ENCODE measurements at places on chromosomes 5 and 9.

GRCh38 chr5:177494346-177495195, 2.8 kb downstream of the PDLIM7 start:
- DNase-seq, result no peak

DNA sequence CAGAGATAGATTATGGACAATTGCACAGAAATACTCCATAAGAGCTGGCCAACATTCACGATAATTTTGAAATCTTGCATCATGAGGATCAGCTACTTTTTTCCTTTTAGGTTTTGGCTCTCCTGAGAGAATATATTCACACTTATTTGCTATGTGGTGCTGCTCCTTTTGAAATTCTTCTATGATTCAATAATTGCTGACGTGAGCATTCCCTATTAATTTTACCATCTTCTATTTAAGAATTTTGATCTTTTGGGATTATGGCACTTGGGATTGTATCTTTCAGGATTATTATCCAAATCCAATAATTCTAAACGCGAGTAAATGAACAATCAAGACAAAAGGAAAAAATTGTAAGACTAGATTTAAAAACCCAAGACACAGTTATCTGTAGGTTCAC, 358.8 kb downstream of the ELAVL2 start:
- DNase-seq, result no peak

- no peak for DNase-seq
Observed at GRCh38 chr5:8839361-8840055, 706.4 kb downstream of the SEMA5A start.

DNA sequence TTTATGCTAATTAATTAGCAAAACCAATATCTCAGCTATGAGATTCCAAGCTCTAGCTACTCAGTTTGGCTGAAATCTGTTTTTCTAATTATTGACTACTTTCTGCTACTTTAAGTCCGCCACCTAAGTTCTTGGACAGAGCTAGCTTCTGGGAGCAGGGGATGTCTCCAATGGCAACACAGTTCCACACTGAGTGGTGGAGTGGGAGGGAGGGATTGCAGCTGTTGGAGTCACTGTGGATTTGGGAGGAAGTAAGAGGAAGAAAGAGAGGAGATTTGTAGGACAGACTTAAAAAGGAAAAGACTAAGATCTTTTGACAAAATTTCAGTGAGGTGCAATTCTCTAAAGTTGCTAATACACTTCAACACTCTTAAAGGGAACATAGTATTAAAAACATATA, 450.8 kb downstream of the NFIB start:
- DNase-seq, result no peak

DNA sequence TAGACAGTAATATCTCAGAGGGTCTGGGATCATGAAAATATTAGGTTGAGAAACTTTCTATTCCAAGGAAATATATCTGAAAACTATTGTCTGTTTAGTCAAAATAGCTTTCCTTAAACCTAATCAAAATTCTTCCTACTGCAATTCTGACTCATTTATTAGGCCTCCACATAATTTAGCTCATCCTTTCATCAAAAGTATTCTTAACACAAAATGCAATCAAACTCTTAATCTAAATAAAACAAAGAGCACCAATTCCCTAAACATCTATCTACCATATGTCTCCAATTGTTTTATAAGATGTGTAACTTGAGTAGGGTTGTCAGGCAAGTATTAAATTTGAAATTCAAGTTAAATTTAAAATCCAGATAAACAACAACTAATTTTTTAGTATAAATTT, 142.1 kb downstream of the PLK2 start:
- DNase-seq, result no peak

DNA sequence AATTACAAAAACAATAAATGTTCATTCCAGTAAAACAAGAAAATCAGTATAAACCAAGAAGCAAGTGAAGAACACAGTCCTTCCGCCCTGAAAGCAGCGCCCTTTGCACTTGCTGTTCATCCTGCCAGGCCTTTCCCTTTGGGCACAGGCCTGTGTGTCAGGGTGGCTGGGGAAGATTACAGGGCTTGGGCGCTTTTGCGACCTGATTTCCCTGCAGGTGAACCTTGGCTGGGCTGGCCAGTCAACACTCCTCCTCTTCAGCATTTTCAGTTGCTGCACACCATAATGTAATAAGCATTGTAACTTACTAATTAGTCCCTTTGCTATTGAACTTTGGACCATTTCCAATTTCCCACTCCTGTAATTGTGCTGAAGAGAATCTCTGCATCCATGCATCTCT, 38.6 kb upstream of the TDRD7 start:
- DNase-seq, result no peak

GRCh38 chr9:100811643-100812042, 216.9 kb upstream of the PLPPR1 start:
- DNase-seq, result no peak

DNA sequence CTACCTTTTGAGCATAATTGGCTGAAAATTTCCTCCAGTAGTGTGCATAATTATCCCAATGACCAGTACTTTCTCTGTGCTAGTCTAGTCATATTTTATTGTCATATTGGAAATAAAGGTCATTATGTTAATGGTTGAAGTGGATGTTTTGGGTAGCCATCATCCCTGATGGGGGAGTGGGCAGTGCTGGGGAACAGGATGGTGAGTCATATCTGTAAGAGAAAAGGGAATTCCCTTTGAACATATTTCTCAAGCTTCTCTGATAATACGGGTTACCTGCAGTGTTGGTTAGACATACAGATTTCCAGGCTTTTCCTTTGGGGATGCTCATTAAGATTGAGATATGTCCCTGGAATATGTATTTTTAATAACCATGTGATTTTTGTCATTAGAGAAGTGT, 33.3 kb upstream of the SPATA31D4 start:
- DNase-seq, result no peak

DNA sequence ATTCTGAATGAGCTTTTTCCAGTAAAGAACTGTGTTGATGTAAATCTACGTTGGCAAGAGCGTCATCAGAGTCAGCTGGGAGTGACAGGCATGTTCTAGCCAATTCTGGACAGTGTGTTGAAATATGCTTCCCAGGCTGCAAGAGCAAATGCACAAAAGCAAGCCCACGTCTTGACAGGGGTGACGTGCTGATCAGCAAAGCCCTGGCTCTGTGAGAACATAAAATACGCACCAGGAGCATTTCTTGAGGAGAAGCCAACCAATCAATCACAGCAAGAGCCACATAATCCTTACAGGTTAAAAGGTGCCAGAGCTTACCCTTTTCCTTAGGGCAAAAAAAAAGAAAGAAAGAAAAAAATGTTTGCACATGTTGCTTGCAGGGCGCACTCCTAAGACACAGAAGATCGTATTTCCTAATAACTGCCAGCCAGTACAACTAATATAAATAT, 148.1 kb downstream of the PDE4D start:
- no peak for DNase-seq

DNA sequence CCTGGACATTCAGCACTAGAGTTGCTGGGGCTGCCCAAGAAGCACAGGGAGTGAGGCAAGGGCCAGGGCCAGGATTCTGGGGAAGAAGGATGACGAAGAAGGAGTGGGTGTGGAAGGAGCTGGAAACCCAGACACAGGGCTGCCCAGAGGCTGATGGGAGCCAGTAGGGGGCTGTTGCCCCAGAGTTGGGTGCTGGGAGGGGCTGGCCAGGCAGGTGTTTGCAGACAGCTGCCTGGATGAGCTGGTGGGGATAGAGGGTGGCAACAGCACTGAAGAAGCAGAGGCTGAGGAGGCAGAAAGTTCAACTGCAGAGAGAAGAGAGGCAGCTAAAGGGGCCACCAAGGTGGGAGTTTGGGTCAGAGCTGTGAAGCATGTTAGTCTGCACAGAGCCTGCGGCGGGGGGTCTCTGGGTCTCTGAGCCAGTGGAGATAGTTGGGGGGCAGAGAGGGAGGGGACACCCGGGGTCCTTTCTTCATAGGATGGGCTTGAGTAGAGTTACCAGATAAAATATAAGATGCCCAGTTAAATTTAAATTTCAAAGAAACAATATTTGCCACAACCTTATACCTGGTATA, 2.5 kb upstream of the AQP7 start:
- DNase-seq, result no peak

Measured in cerebellar nuclear complex (tissue), 1 donor.